ENCODE measurements at places on chromosomes 6 and 20. TPM values are rescaled to one million over a fixed set of nuclear protein-coding genes. Genes with fewer than 3 reads are reported as not detected.

HLA-DOB gene
- 0.13 TPM for total RNA-seq

OLIG3 gene
- total RNA-seq = not detected

RFX6 gene
- total RNA-seq = not detected

GGTLC1 gene
- total RNA-seq = not detected

BMP6 gene
- 20.1 TPM for total RNA-seq

BHLHE23 gene
- not detected for total RNA-seq

TXLNB gene
- not detected for total RNA-seq

HLA-DPA1 gene
- 0.25 TPM for total RNA-seq

TUBB2B gene
- 15.3 TPM for total RNA-seq

BMP2 gene
- total RNA-seq = 0.30 TPM

TMEM217 gene
- total RNA-seq = 0.82 TPM

PNRC1 gene
- total RNA-seq = 39.2 TPM

FRK gene
- total RNA-seq = 1.4 TPM

NRSN1 gene
- total RNA-seq = not detected

MARCKS gene
- total RNA-seq = 13.6 TPM

RAET1L gene
- 0.44 TPM for total RNA-seq

MLIP gene
- not detected for total RNA-seq

HCRTR2 gene
- total RNA-seq = not detected

DNAH8 gene
- total RNA-seq = not detected

IL20RA gene
- 0.15 TPM for total RNA-seq

ANGPT4 gene
- total RNA-seq = 0.02 TPM

ADGRG6 gene
- 43.1 TPM for total RNA-seq

SRXN1 gene
- 194 TPM for total RNA-seq

RAD21L1 gene
- total RNA-seq = not detected

BNIP5 gene
- 0.05 TPM for total RNA-seq

SGK1 gene
- 133 TPM for total RNA-seq

CPXM1 gene
- total RNA-seq = not detected

SPATS1 gene
- total RNA-seq = not detected

ARID1B gene
- 18.1 TPM for total RNA-seq

OVOL2 gene
- total RNA-seq = 0.28 TPM

PXMP4 gene
- total RNA-seq = 6.9 TPM

GPANK1 gene
- total RNA-seq = 9.3 TPM

LY6G6F gene
- total RNA-seq = not detected

CLVS2 gene
- total RNA-seq = 0.17 TPM

RAET1E gene
- 2.8 TPM for total RNA-seq

SUMO4 gene
- total RNA-seq = not detected

TMEM151B gene
- total RNA-seq = 0.07 TPM

BPIFB1 gene
- 0.06 TPM for total RNA-seq

ROS1 gene
- total RNA-seq = 0.18 TPM

STMND1 gene
- total RNA-seq = not detected

MRS2 gene
- 22.4 TPM for total RNA-seq

BCKDHB gene
- total RNA-seq = 6.4 TPM

OGFRL1 gene
- total RNA-seq = 4.3 TPM

VPS16 gene
- 27.3 TPM for total RNA-seq

CRISP2 gene
- total RNA-seq = not detected

SAYSD1 gene
- 5.8 TPM for total RNA-seq

PKHD1 gene
- not detected for total RNA-seq

RBPJL gene
- total RNA-seq = not detected

SLC25A27 gene
- total RNA-seq = 0.32 TPM

PRL gene
- not detected for total RNA-seq

SLC35B3 gene
- 7.1 TPM for total RNA-seq

DLL1 gene
- 0.33 TPM for total RNA-seq

KIAA1755 gene
- 0.21 TPM for total RNA-seq

ADTRP gene
- 0.56 TPM for total RNA-seq

KHDRBS2 gene
- total RNA-seq = not detected
